ENCODE measurements at places on chromosomes 16 and 17.

- no peak for DNase-seq
Observed at GRCh38 chr17:11332706-11333105, 91.7 kb downstream of the SHISA6 start.

DNA sequence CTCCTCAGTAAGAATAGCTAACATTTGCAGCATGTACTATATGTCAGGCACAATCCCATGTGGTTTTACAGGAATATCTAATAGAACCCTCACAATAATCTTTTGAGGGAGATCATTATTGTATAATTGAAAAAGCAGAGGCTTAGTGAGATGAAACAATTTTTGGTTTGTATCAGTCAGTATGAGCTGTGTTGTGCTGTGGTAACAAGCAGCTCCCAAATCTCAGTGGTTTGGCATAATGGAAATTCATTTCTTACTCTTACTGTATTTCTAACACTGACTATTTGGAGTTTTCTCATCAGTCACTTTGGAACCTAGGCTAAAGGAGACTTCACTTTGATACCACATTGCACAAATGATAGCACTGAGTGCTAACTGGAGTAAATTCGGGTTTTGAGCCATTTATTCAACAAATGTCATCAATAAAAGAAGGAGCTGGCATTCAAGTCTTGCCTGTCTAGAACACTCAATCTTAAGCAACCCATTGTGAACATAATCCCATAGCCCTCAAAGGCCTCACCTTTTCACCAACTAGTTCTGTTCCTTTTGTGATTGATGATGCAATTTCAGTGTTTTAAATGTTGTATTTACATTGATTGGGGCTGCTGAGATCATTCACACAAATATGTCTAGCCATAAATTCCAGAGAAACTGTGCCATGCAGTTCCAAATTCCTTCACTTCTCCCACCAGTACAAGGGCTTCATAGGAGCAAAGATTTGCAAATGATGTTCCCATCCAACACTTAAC lies 441.0 kb downstream of the XYLT1 start:
- no peak for DNase-seq

DNA sequence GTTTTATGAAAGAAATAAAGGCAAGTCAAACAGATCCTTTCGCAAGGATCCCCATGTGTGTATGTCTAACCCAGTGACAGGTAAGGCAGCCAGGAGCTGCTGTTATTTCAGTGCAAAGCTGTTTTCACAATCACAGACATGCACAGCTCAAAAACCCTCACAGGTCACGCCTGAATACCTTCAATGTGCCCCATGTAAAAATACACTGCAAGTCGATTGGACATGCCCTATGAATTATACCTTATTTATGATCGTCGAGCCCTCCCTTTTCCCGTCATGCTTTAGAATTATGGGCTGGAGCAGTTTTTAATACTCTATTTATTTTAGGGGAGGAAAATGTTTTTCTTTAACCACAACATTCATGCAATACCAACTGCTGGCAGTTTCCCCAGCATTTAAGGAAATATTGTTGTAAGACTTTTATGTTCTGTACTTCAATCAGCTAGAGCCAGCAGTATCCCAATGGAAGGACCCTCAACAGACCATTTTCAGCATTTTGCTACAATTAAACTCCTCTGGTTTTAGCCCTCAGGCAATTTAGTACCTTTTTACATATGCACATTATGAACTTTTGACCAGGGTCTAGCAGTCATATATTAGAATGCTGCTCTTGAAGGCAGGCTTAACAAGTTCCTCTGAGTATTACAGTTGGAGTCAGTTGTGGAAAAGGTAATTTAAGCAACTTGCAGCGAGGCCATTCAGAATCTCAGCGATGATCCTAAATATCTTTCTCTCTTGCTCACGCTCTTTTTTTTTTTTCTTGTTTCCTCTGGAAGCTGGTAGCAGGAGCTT lies 362.2 kb downstream of the WWOX start:
- no peak for DNase-seq

DNA sequence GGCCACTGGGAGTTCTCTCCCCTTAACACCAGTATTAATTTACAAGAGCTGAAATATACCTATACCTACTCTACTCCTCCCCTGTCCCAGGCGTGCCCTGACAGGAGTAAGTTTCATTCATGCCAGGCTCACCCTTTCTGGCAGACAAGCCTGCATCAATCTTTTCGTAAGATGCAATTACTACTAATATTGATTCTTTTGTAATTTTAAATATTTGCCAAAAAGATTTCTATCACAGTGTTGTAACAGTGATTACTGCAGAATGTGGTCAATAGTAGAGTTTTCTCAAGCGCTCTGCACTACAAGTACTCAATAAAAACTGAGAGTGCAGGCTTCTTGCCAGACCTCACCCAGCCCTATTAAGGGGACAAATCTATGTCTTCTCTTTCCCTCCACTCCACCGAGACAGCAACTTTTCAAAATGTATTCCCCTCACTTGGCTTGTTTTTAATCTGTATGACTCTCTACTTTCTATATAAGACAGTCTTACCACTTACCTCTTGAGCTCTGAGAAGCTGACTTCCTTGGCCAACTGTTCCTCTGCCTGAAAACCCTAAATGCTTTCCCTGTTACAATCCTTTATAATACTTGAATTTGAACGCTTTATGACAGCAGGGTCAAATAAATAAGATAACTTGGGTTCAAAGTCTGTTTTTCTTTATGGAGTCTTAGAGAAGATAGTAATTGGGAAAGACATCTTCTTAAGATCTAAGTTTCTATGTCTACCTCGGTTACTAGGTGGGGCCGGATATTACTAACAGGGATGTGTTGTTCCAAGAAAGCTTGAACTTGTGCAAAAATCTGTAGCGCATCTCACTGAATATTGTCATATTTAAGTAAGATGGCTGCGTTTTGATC lies at the start of gene TMIGD1:
TMIGD1 (minus strand) TSS at position 555 of the 858 bp plus-strand sequence. CDS start 1,924 bp downstream, outside the sequence.
- DNase-seq, result no peak

DNA sequence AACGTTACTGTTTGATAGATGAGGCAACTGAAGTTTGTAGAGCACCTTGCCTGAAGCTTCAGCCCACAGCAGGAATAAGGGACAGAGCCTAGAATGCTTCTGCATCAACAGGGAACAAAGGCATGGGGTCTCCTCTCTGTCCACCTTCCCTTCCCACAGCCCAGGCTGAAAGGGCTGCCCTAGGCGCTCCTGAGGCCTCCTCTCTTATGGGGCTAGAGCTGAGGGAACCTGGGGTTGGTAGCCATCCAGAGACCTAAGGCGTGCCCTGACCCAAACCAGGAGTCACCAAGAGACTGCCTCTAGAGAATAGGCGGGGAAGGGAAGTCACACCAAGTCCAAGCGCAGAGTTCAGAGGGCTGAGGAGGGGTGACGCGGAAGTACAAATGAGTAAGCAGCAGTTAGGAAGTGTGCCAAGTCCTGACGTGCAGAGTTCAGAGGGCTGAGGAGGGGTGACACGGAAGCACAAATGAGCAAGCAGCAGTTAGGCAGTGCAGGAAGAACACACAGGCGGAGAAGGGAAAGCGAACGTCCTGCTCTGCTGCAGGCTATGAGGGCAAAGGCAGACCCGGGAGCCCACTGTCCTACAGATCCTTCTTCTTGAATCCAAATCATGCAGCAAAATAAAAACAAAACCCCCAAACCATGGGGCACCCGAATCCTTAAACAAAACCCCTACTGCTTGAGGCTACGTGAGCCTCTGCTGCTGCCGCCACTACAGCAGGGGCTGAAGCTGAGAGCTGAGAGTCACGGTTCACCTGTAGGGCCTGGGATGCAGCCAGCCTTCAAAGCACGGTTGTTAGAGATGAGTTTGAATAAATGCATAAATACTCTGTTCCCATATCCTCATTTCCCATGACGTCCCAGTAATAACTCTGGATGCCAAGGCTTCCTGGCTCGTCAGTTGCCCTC lies 2.7 kb upstream of the SPG7 start:
- DNase-seq, result no peak

DNA sequence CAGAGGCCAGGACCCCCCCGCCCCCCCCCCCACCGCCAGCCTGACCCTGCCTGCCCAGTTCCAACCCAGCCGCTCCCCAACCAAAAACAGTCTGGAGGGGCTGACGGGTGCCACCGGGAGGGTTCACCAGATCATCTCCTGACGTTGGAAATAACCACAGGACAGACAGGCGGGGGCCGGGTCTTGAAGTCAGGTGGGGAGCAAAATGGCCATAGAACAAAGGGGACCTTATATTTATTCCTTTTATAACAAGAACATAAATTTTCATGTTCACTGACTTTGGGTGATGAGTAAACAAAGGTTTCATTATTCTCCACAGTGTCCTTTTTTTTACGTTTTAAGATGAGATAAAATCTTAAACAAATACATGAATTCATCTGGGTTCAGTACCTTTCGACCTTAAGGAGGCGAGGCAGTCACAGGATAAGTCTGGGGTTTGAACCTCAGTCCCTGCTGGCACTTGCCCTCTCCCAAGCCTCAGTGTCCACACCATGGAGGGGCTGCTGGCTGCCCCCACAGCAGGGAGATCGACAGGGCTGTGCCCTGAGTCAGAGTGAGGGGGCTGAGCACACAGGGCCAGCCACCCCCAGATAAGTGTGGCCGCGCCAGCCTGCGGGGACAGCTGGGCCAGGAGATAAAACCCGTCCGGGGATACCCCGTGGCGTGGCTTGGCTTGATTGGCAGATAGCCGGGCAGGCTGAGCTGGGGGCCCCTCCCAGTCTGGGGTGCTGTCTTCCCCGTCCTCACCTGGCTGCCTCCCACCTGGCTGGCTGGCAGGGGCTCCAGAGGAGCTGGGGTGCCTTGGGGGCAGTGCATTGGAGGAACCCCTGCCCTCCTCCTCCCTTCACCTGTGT lies 15.0 kb downstream of the SLC7A5 start:
- no peak for DNase-seq

DNA sequence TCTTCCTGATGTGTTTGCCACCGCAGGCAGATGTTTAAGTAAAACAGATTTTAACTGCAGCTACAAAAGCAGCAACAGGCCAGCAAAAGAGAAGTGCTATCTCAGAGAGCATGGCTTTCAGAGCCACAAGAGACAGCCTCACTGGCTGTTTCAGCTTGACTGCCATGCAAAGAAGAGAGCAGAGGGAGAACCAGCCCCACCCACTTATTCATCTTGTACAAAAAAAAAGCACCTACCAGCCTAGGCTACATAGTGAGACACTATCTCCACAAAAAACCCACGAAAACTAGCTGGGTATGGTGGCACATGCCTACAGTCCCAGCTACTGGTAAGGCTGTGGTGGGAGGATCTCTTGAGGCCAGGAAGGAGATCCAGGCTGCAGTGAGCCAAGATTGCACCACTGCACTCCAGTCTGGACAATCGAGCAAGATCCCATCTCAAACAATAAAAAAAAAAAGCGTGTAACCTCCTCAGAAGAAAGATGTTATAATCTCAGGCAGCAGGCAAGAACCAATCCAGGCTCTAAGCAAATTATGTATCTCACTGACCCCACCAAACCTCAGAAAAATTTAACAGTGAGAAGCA lies 30.0 kb downstream of the STH start:
- no peak for DNase-seq
